ENCODE measurements at places on chromosomes 2 and 18. TPM values are rescaled to one million over a fixed set of nuclear protein-coding genes. Genes with fewer than 3 reads are reported as not detected.

SOWAHC gene
- total RNA-seq: 2.2 TPM

ALLC gene
- total RNA-seq: 0.26 TPM

RGPD5 gene
- 48.9 TPM for total RNA-seq

TMEM169 gene
- total RNA-seq: 3.2 TPM

G6PC2 gene
- total RNA-seq: not detected

NOTO gene
- total RNA-seq: not detected

SULT1C4 gene
- total RNA-seq: 22.6 TPM

HYCC2 gene
- total RNA-seq: 25.1 TPM

EIF5B gene
- 42.0 TPM for total RNA-seq

TMEM150A gene
- total RNA-seq: 42.4 TPM

TPO gene
- total RNA-seq: 0.41 TPM

NDUFS1 gene
- total RNA-seq: 67.9 TPM

LYPD6 gene
- total RNA-seq: 3.5 TPM

CYP27C1 gene
- 6.4 TPM for total RNA-seq

SERPINE2 gene
- 40.4 TPM for total RNA-seq

AMER3 gene
- 0.18 TPM for total RNA-seq

DNAH7 gene
- total RNA-seq: 2.6 TPM

MAP2 gene
- total RNA-seq: 2.1 TPM

MRPS5 gene
- 47.5 TPM for total RNA-seq

TLK1 gene
- total RNA-seq: 61.1 TPM

B3GNT7 gene
- total RNA-seq: 5.3 TPM

TMEM247 gene
- total RNA-seq: not detected

SP5 gene
- total RNA-seq: 9.3 TPM

LIMS3 gene
- total RNA-seq: 10.0 TPM

BOLL gene
- total RNA-seq: not detected

AGAP1 gene
- 43.9 TPM for total RNA-seq

CGREF1 gene
- not detected for total RNA-seq

GATA6 gene
- total RNA-seq: 23.8 TPM

C2orf42 gene
- total RNA-seq: 15.0 TPM

NYAP2 gene
- not detected for total RNA-seq

IL1A gene
- total RNA-seq: 0.26 TPM

CCBE1 gene
- total RNA-seq: 1.2 TPM

SIX3 gene
- not detected for total RNA-seq

NEB gene
- 0.64 TPM for total RNA-seq

SNORC gene
- 5.6 TPM for total RNA-seq

NAB1 gene
- 44.9 TPM for total RNA-seq

SEMA4C gene
- 279 TPM for total RNA-seq

HOXD3 gene
- total RNA-seq: 4.1 TPM

PRKAG3 gene
- not detected for total RNA-seq

RIT2 gene
- total RNA-seq: not detected

SERPINB4 gene
- 0.41 TPM for total RNA-seq

All from endothelial cell (in vitro differentiated cells).